ENCODE measurements at places on chromosomes 1 and 21.

- DNase-seq: no peak
These were observed 10.2 kb downstream of the SETSIP start for GRCh38 chr1:92065042-92065441.

DNA sequence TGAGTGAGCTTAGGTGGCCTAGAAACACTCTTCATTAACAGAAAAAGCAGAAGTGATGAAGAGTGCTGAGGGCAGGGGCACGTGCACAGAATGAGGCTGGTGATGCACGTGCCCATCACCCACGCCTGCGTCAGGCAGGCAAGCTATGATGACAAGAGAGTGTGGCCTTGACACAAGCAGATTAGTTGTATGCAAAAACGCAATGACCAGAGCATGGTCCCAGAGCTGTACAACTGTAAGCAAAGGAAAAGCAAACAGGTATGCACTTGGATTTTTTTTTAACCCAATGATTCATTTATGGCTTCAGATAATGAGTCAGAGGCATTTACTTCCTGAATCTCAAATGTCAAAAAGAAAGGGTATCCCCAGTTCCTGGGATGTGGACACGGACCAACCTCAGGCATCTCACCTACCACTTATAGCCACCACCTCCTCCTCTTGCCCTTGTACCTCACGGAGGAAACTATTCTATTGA, 9.1 kb upstream of the TMEM61 start:
- no peak for DNase-seq

GRCh38 chr1:211647711-211648121, 27.7 kb downstream of the NEK2 start:
- no peak for DNase-seq

DNA sequence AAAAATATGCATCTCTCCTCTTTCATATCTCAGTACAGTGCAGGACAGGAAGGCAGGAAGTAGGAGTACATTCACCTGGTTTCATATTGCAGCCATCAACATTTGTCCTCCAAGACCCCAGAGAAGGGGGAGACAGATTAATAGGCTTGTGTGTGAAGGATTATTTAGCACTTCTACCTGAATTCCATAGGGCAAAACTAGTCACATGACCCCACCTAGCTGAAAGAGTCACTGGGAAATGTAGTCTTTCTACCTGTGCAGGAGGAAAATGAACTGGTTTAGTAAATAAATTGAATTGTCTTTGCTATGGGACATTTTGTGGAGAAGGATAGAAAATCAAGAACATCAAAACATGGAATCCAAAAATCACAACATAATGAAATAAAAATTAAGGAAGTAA, 13.9 kb upstream of the TRIM33 start:
- no peak for DNase-seq

DNA sequence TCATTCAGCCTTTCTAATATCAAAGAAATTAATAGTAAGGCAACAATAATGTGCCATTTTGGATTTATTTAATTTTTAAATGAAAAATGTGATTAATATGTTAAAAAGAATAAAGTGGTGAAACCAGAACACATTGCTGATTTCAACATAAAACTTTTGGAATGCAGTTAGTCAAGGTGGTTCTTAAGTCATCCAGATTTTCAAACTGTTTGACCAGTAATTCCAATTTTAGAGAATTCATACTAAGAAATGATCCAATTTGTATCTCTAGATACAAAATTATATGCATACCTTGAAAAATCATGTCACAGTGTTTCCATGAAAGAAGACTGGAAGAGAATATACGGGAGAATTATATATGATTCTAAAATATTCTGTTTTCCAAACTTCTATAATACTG, 54.2 kb upstream of the MCOLN3 start:
- no peak for DNase-seq

DNA sequence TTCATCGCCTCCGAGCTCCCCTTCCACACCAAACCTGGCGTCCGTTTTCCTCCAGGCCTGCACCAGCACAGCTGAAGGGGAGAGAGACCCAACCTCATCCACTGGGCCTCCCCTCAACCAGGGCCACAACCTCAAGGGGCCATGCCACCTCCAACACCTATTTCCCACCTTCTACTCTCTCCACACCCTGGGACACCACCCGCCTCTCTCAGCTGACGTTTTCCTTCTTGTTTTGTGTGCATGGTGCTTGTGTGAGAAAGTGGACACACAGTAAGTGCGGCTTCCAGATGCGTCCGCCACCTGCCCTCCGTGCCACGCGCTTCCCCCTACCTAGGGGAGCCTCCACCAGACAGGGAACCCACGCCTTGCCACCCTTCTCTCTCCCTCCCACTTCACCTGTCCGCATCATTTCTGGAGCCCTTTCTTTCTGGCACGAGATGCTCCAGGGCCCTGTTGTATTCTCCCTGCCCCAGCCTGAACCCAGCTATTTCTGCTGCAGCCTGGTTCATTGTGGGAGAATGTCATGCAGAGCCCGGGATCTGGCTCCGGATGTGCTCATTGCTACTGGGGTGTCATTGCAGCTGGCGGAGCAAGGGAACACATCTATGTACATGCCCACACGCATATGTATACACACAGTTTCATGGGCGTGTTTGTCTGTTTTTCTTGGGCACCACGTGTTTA, 1.3 kb upstream of the GNB1 start:
- no peak for DNase-seq

- no peak for DNase-seq
These were observed 40.4 kb downstream of the PCNX2 start for GRCh38 chr1:233255145-233255544.

GRCh38 chr21:43829575-43830119, 35.4 kb upstream of the AGPAT3 start:
- DNase-seq: no peak

DNA sequence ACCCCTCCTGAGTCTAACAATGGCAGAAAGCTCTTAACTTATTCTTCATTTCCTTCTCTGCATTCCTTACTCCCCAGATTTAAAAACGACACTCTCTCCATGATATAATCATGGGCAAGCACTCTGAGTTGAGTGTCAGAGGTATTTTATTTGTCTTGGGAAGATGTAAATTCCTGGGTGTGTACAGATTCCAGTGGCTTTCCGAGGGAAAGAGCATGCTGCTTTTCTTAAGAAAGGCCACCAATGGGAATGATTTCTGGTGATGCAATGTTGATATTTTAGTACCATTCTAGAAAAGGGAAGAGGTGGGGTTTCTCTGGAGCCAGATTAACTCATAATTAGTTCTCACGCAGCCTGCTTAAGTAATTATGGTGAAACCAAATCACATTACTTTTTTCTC, 47.8 kb upstream of the BTG3 start:
- no peak for DNase-seq

- no peak for DNase-seq
These were observed 7.9 kb downstream of the CDK18 start for GRCh38 chr1:205512059-205513045.

DNA sequence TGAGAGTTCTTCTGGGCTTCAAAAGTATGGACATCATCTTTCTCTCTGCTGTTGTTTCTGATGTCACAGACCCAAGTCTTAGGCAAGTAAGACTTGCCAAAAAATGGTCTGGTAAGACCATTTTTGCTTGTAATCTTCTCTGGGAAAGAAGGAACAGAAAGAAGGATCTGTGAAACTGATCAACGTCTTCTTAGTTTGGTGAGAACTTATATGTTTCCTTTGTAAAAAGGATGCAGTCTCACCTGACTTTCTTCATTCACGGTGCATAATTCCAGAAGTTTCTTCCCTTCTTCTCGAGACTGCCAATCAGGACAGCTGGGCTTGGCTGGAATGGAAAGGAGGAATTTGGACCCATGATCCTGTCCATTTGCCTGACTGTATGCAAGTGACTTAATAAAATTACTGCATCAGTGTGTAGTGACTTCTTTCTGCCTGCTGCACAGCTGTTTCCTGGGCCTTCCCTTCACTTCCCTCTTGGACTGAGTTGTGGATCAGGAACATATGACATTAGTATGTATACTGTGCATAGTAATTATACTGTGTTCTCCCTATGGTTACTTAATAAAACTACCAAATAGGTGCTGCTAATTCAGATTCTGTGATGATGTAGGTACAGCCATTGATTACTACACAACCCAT, 7.6 kb upstream of the DENND1B start:
- DNase-seq: no peak

DNA sequence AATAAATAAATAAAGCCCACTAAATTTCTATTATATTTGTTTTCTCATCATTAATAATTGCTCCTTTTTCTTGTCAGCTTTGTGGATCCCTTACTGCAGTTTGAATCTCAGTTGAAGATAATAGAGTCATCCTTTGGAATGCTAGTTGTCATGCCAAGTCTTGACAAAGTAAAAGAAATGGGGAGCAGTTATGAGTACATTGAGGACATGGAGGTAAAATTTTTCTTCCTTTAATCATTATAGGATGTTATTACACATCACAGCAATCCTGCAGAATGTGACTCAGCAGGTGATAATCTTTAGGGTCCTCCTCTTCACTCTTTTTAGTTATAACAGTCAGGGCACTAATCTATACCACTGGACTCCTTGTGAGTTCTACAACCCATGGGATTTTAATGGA, 24.1 kb downstream of the MROH9 start:
- DNase-seq: no peak

- DNase-seq: no peak
These were observed 67.6 kb upstream of the SDC3 start for GRCh38 chr1:30976143-30976542.
